ENCODE measurements at places on chromosomes 16 and 17. TPM values are rescaled to one million over a fixed set of nuclear protein-coding genes. Genes with fewer than 3 reads are reported as not detected.

- DNase-seq = no peak
These were observed 32.1 kb downstream of the IST1 start for GRCh38 chr16:71927383-71927782.

- no peak for DNase-seq
These were observed at the start of gene SALL1 for GRCh38 chr16:51150888-51151320. Gene SALL1, minus strand, starts transcription at chr16:51151270. Its CDS starts 29 bp downstream, at chr16:51151241.

- no peak for DNase-seq
These were observed 611 bp downstream of the RRAD start for GRCh38 chr16:66924527-66925321.

GRCh38 chr16:10620120-10620519 is 39.7 kb upstream of the EMP2 start:
- DNase-seq = no peak

Gene CRYM
- total RNA-seq = not detected

DNA sequence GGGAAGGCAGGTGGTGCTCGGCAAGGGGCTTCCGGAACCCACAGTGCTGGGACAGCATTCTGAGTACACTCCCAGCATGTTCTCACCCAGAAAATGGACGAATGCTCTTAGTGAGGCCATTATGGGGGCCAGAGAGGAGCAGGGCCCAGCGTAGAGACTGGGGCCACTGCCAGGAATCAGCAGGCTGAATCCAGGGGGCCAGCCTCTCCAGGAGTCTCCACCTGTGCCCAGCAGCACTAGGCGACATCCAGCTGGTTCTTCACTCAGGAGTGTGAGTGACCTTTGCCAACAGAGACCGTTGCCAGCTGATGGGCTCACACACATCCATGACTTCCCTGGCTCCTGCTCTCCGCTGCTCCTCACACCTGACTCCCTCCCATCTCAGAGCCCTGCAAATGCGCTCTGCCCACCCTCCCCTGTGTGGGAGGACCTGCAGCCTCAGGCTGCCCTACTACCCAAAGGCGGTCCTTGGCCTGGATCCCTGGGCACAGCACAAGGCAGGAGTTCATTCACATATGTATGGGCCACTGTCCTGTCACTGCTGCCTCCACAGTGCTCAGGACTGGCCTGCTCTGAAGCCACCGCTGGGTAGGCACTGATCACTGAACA is 5.1 kb downstream of the RHBDF1 start:
- DNase-seq = no peak

Gene EMP2
- 49.2 TPM for total RNA-seq

GRCh38 chr17:82006468-82007227 is 16.0 kb downstream of the CENPX start:
- no peak for DNase-seq

DNA sequence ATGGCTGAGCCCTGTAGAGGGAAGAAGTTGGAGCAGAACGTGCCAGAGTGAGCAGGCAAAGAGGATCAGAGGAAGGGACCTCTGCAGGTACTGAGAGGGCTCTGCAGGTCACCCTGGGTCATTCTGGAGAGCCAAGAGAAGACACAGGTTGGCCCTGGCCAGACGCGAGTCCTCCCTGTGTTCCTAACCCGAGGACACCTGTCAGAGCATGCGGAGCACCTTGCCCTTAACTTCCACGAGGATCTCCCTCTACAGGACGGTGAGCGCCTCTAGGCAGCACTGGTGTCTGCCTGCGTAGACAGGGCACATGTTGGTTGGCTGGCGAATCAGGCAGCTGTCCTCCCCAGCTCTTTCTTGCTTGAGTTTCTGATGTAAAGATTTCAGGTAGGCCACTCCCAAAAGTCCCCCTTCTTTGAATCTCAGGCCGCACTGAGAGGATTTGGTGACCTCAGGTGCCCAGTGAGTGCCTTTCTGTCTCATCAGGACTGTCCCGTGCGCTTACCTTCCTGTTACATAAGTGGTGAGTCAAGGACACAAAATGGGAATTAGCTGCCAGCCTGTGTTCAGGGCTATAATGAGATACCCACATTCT is 45.3 kb downstream of the MPRIP start:
- DNase-seq = no peak

Gene CD19
- not detected for total RNA-seq

Gene CACNG1
- not detected for total RNA-seq

- DNase-seq = no peak
These were observed 1.2 kb upstream of the HEXIM1 start for GRCh38 chr17:45146890-45147580.

Gene CEP295NL
- total RNA-seq = 10.7 TPM

GRCh38 chr17:75720656-75721462 is at the start of gene ITGB4:
Gene ITGB4, plus strand, starts transcription at chr17:75721459. Its CDS starts 3,245 bp downstream, at chr17:75724704.
- no peak for DNase-seq

Data from ascending aorta (tissue), 2 donors.